ENCODE measurements at places on chromosomes 1 and 21.

DNA sequence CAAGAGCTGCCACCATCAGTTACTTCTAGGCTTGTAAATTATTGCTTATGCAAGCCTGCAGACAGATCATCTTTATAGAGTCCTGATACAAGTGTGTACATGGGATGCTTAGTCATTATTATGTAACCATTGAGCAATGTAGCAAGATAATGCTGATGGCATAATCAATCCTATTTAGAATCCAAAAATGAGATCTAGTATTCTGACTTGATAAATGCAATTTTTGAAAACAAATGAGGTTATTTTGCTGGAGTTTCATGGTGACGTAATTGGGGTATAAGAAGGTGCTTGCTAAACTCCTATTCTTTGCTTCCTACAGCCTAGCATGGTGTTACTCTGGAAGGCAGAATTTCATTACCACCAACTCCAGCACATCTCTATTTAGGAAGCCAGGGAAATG is 801.7 kb upstream of the PRMT6 start:
- no peak for DNase-seq

DNA sequence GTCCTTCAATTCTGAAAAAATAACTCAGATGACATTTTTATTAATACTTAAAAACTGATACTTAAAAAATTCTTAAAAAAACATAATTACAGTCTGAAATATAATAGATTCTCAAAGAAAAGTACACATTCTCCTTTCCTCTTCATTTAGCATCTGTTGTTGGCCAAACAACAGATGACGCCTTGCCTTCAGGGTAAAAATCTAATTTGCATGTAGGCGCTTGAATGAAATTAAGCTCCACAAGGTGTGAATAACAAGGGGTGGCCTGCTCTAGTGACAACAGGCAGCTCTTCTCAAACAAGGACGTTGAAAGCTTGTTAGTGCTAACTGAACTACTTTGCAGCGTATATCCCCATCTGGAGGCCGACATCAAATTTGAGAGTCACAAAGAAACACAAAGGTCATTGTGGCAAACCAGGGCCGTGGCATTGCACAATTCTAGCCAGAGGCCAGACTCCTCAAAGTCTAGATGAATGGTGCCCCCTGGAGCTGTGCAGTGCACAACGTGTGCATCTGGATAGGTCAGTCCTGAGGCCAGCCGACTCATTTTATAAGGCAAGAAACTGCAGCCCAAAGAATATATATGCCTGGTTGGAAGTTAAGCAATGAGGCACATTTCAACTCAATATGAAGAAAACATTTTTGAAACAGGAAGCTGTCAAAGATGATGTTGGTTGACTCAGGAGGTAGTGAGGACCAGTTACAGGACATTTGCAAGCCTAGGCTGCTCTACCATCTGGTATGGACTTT is 459.2 kb upstream of the RUNX1 start:
- no peak for DNase-seq

DNA sequence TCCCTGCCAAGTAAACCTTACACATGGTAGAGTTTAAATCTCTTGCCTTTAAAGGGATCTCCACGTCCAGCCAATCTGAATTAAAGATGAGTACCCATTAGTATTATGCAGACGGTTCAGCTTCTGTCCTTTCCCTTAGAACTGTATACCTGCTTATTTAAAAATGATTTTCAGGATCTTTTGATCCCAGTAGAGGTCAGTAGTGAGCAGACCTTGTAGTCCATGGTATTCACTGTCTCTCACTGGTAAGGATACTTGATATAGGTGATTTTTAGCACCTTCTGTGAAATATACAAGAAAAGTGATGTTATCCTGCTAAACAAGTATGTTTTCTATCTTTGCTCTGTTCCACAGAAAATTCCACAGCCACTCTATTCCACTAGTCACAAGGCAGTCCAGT is 1211.6 kb upstream of the ADGRL4 start:
- DNase-seq, result no peak

- DNase-seq, result no peak
These were observed 56.5 kb upstream of the BMP8A start for GRCh38 chr1:39434797-39435395.

- no peak for DNase-seq
These were observed 20.6 kb downstream of the LAMC2 start for GRCh38 chr1:183206538-183207122.

GRCh38 chr21:16741141-16741665 is 771.6 kb upstream of the CXADR start:
- DNase-seq, result no peak

DNA sequence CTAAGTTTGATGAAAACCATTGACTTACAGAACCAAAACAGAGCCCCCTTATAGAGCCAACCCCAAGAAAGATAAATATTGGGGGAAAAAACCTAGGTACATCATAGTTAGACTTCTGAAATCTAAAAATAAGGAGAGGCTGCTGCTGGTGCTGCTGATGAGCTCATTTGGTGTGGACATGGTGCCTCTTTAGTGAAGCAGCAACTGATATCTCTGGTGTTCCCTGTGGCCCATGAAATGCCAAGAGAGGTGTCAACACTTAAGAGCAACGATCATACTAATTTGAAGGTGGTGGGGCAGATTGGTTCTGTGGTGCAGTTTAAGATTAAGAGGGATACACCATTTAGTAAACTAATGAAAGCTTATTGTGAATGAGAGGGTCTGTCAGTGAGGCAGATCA is 35.9 kb downstream of the ST3GAL3 start:
- no peak for DNase-seq

Data from stimulated activated CD4-positive, alpha-beta T cell treated with anti-CD3 and anti-CD28 coated beads, Interleukin-1b, Interleukin-23, amount 100 ng/mL, for 24 hours (primary cell).